Activated naive CD4-positive, alpha-beta T cell (primary cell): ENCODE measurements at places on chromosomes 4 and X.

DNA sequence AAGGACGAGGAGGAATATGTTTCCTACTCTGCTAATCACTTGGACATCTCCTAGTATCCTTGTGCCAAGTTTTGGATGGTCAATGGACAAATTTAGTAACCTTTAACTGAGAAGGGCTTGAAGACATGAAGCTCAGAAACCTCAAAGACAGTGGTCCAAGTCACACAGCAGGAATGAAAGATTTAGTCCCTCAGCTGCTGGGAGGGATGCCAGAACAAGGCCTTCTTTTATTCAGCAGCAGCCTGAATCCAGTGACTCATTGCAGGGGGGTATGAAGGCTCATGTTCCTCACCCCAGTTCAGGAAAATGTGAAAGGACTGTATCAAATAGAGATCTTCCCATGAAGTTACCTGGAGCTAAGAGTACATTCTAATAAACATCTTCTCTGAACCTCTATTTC is 214.9 kb upstream of the UGT8 start:
- no peak for DNase-seq

- DNase-seq, result no peak
These were observed 690.9 kb downstream of the PCDH19 start for GRCh38 chrX:99719140-99719539.

GRCh38 chrX:17067534-17067933 is 121.1 kb downstream of the REPS2 start:
- DNase-seq, result no peak

DNA sequence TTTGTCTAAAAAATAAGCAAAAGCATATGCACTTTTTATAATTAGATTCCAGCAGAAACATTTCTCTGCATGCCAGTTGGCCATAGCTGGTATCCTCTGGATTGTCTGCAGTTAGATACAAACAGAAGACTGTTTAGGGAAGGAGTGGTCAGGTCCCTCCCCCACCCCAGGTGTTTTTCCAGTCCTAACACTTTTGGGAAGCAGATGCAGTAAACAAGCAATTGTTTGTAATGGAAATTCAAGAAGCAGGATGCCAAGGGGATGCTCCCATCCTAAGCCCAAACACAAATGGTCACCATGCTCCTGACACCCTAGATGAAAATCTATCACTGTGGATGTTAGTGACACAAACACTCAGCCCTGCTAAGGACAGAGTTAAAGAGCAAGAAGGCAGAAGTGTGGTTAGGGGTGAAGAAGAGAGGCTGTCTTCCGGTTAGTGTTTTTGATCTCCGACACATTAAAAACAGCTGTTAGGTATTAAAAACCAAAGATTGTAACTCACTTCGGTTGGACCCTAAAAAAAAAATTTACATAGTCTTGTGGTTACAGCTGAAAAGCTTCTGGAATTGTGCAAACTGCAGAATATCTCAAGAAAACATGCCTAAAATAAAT is 7.9 kb downstream of the LEF1 start:
- no peak for DNase-seq

GRCh38 chr4:5888222-5889001 is 4.5 kb downstream of the CRMP1 start:
- no peak for DNase-seq

- DNase-seq, result no peak
These were observed 32.9 kb downstream of the FNIP2 start for GRCh38 chr4:158801677-158802076.

DNA sequence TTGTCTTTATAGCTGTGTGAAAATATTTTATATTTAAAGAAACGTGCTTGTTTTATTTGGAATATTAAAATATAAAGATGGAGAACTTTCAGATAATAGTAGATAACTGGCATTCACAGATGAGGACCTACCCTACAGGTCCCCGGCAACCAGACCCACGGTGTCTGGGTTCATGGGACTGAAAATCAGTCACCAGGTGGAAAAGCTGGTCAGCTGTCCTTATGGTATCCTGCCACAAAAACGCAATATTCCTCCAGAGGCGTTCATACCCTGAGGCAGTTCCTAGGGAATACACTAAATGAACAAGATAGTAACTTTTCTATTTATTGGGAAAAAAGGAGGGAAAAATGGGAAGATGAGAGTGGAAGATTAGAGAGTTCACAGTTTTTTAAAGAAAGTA is 1.2 kb downstream of the TLR6 start:
- DNase-seq, result no peak

DNA sequence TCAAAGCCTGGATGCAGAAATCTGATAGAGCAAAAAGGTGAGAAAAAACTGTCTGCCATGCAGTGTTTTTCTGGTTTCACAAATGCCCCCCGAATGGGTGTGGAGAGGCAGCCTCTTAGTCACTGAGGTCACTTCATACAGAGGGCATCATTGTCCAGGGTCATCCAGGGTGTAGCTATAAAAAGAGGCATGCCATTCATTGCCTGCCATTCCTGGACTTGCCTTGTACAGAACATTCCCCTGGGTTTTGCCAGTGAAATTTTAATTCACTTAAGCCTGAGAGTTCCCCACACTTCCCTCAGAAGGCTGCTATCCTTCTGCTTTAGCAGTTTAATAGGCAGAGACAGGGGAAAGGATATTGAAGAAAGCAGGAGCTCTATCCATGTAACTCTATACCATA is 230.3 kb downstream of the UNC5C start:
- no peak for DNase-seq

DNA sequence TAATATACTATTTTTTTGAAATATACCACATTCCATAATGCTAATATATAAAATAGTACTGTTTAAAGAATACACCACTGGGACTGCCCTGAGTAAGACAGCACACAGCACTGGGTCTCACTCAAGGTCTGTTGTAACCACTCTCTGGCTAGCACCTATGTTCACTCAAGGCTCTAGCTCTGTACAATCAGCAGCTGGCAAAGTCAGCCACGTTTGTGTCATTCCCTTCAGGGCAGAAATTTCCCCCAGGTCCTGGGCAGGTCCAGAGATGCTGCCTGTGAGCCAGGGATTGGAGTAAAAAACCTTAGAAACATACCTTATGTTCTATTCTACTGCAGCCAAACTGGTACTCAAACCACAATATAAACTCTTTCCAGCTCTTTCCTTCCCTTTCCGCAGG is 1160.2 kb upstream of the ADGRL3 start:
- DNase-seq, result no peak

- DNase-seq, result no peak
These were observed 318.8 kb upstream of the RASGEF1B start for GRCh38 chr4:81790477-81790876.

DNA sequence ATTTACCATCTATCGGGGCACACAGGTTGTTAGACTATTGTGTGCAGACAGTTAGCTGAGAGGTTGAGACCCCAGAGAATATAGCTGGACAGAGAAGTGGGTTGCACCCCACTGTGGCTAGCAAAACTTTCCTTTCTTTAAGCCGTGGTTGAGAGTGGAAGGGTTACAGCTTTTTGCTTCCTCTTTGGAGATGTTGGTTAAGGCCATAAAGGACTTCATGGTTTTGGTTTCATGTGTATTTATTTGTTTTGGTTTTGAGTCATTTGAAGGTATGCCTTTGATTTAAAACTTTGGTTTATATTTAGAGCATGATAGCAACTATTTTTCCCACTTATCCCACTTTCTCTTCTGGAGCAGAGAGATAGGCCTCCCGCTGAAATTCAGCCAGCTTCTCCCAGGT is 274.3 kb upstream of the IL1RAPL1 start:
- no peak for DNase-seq

DNA sequence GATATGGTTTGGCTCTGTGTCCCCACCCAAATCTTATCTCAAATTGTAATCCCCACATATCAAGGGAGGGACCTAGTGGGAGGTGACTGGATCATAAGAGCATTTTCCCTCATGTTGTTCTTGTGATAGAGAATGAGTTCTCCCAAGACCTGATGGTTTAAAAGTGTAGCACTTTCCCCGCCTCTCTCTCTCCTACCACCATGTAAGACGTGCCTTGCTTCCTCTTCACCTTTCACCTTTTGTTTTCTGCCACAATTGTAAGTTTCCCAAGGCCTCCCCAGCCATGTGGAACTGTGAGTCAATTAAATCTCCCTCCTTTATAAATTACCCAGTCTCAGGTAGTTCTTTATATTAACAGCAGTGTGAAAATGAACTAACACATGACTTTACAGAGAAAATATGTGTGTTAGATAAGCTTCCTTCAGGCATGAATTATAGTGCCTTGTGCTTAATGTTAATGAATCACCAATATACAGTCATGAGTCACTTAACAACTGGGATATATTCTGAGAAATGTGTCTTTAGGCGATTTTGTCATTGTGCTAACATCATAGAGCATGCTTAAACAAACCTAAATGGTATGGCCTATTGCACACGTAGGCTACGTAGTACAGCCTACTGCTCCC is 37.9 kb downstream of the PDGFC start:
- DNase-seq, result no peak

DNA sequence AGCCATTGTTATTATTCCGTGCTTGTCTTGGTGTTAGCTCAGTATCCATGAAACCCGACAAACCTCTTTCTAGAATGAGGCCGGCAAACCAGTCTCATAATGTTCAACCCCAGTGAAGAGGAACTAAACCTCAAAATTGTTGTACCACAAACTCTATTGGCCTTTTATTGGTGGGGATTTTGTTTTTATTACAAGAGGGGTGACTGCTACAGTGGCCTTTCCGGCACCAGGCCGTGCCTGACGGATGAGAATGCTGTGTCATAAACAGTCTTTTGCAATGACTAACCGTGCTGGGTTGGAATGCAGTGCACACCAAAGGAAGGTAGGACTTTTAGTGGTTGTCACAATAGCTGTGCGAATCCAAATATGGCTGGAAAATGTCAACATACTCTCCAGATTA is 60.8 kb downstream of the SHROOM2 start:
- DNase-seq, result no peak

- no peak for DNase-seq
These were observed 325.6 kb downstream of the CAMK2D start for GRCh38 chr4:113435893-113436292.

DNA sequence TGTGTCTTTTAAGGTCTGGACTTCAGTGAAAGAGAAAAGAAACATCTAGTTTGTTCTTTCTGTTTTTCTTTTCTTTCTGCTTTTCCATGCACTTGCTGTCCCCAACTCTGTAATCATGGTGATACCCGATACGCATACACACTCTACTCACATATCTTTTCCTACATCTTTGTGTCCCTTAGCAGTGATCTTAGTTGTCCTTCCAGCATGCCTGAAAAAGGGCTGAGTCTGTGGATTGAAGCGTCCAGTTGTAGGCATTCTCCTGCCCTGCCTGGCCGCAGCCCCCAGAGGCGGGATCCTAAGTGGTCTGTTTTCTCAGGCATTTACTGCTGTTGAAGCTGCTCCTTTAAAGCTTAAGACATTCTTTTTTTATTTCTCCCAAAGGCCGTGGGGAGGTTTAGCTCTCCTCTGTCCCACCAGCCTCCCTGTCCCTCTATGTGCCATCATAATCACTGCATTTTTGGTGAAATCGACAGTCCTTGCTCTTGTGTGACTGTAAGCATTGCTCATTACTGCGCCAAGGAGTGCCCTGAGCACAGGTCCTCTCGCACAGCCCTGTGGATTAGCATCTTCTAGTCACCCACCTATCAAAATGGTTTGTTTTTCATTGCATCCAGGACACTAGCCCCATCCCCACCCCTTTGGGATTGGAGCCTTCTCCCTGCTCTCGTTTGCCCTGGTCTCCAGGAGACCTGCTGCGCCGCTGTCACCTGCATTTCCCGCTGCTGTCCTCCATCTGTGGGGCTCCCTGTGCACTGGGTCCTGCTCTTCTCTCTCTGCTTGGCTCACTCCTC is 4.4 kb downstream of the RGS12 start:
- DNase-seq, result no peak

GRCh38 chr4:77393996-77394395 is 211.6 kb upstream of the CXCL13 start:
- no peak for DNase-seq

GRCh38 chrX:74636749-74637314 is 22.4 kb upstream of the RLIM start:
- no peak for DNase-seq

DNA sequence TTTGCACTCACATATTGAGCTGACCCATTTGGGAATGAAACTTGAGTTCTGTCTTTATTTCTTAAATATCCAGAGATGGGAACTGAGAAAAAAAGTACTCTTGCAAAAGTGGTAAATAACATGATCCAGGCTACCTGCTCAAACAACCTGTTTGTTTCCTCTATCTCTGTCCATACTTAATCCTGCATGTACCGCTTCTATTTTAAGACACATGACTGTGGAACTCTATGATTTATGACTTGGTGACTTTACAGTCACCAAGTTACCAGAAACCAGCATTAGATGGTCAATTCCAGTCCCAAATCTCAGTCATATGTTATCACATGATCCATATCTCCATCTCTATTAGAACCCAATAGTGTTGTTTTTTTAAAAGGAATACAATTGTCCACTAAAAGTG is 606.7 kb downstream of the EPHA5 start:
- no peak for DNase-seq

- DNase-seq, result no peak
These were observed 599.1 kb downstream of the RPA4 start for GRCh38 chrX:97482666-97483300.

- no peak for DNase-seq
These were observed 56.2 kb upstream of the ANKRD50 start for GRCh38 chr4:124768596-124769365.

GRCh38 chr4:40924096-40924792 is 174.5 kb downstream of the NSUN7 start:
- peak; percentile 61 for DNase-seq

GRCh38 chrX:47311932-47312774 is 58.2 kb upstream of the ZNF157 start:
- DNase-seq, result no peak

DNA sequence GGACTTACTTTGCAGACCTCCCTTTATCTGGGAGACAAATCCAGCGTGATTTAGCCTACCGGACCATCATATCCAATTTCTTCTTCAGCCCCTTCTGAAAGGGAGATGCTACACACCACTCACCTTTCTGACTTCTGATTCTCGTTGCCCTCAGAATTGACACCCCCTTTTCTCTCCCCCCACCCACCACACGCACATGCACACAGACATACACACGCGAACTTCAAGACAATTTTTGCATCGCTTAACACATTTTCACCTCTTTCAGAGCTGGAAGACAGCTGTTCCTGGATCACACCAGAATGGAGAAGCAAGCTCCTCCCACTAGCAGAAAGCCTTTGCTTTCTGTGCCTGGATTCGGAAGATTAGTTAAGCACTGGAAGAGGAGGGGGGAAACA is 1.0 kb upstream of the SNCA start:
- DNase-seq, result no peak

- DNase-seq, result no peak
These were observed 1011.1 kb upstream of the HS3ST1 start for GRCh38 chr4:12439633-12440305.

- DNase-seq, result no peak
These were observed 13.4 kb upstream of the IBSP start for GRCh38 chr4:87785731-87786509.

DNA sequence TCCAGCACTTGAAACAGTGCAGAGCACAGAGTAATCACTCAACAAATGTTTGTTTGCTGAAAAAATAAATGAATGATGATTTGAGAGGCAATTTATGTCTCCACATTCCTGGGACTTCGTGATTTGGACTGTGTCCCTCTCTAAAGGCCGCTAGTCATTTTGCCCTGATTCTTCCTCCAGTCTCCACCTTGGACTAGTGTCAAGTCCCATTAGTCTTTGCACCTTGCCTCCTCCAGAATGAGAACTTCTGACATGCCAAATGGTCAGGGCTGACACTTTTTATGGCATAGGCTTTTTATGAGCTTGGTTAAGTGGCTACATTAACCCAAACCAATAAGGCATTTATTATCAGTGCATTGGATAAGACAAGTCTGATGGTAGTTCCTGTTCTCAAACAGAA is 65.1 kb upstream of the POF1B start:
- DNase-seq, result no peak

- DNase-seq, result no peak
These were observed 459.5 kb downstream of the ANKRD50 start for GRCh38 chr4:124253080-124253479.
